ENCODE measurements at places on chromosomes 13 and 19.

DNA sequence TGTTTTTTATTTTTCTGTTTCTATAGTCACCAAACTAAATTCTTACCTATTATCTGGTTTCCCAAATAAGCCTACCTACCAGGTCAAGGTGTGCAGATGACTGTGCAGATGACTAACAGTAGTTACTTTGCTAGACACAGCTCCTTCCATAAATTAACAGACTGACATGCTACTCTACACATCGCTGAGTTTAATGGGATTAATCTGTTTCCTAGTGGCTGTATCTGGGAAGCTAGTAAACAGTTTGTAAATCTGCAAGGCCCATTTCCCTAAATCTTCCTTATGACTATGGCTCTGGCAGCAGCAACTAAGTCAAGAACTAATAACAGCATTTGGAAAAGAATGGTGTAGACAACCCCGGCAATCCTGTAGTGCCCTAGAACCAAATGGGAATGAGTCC lies 27.9 kb downstream of the MIPEP start:
- no peak for DNase-seq

GRCh38 chr19:18802354-18802753 lies 11.2 kb upstream of the COMP start:
- peak; percentile 65 for DNase-seq

DNA sequence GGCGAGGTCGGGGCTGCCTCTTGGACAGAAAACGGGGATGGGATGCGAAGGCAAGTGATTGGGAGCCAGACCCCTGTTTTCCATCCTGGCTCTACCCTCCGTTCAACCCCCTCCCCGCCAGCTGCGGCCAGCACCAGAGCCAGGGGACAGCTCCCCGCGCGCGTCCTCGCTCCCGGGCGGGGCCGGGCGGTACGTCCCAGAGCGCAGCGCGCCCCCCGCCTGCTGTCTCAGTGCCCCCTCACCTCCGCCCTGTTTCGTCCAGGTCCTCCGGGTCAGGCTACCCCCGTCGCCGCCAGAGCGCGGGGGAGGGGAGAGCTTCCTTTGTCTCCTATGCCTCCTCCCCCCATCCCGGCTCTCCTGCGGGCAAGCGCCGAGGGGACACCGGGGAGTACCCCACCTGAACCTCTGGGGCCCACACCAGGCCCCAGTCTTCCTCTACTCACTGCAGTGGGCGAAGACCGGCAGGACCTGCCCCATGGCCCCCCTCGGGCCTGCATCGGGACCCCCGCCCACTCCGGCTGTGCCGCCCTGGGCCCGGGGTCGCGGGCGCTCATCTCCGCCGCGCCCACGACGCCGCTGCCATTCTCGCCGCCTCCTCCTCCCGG lies 396 bp downstream of the RTN2 start:
- DNase-seq = peak; percentile 68

DNA sequence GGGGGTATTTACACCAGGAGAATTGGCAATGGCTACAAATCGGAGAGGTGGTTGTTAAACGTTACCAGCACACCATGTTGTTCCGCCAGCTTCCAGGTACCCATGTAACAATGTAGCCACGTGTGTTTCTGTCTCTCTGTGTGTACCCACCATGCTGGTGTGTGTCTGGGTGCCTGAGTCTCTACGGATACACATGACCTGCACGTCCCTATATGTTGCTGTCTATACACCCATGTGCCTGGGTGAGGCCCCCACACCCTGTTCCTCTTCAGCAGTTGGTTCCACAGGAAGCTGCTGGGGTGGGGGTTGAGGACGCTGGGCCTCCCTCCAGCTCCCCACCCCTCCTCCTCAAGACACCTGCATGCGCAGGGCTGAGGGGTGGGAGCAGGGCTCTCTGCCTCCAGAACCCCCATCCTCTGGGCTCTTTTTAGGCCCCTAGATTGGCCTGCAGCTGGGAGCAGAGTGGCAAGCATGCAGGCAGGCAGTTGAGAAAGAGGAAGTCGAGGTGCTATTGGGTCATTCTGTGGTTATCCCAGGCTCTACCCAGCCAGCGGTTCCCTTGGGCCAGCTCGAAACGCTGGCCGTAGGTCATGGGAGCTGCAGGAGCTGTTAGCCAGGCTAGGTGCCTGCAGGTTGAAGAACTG lies at the start of gene ARHGEF18:
Gene ARHGEF18 (plus strand): TSS at position 351 of the 644 bp plus-strand sequence. CDS start 13,954 bp downstream, outside the sequence.
- DNase-seq = no peak

DNA sequence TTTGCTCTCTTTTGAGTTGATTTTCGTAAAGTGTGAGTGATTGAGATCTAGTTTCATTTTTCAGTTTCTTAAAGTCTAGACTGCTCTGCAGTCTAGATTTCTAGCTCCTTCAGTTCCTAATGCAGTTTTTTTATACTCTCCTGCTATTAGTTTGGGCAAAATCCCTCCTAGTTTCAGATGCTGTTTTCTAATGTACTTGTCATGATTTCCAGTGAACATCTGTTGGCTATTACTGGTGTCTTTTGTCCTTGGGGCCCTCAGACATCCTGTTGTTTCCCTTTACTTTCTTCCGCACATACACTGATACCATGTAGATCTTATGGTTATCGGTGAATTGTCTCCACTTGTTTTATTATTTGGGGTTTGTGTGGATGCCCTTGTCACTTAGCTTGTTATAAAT lies 292.1 kb downstream of the TDRD3 start:
- no peak for DNase-seq

DNA sequence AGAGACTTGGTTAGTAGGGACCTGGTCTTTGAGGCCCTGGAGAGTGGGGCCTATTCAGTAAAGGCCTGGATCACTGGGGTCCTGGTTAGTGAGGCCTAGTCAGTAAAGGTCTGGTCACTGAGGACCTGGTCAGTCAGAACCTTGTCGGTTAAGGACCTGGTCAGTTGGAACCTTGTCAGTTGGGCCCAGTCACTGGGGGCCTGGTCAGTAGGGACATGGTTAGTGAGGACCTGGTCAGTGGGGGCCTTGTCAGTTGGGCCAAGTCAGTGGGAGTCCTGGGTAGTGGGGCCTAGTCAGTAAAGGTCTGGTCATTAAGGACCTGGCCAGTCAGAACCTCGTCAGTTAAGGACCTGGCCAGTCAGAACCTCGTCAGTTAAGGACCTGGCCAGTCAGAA lies 43.2 kb upstream of the TPM4 start:
- DNase-seq = no peak

DNA sequence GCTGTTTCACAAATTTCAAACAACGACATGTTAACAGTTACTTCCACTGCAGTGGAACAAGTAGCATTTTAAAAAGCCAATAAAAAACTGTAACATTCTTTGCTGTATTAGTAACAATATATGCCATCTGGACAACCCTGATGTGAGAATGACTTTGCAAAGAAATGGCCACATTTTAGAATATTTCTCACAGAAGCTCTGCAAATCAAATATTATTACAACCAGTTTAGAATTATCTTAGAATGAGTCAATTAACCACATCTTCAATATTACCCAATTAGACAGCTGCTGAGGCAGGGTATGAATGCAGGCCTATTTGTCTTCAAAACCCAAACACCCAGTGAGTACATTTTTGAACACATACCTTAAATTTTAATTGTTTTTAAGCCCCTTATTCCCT lies 3.2 kb downstream of the ZNF699 start:
- DNase-seq = no peak

GRCh38 chr19:28485292-28485691 lies 727.7 kb downstream of the UQCRFS1 start:
- no peak for DNase-seq

DNA sequence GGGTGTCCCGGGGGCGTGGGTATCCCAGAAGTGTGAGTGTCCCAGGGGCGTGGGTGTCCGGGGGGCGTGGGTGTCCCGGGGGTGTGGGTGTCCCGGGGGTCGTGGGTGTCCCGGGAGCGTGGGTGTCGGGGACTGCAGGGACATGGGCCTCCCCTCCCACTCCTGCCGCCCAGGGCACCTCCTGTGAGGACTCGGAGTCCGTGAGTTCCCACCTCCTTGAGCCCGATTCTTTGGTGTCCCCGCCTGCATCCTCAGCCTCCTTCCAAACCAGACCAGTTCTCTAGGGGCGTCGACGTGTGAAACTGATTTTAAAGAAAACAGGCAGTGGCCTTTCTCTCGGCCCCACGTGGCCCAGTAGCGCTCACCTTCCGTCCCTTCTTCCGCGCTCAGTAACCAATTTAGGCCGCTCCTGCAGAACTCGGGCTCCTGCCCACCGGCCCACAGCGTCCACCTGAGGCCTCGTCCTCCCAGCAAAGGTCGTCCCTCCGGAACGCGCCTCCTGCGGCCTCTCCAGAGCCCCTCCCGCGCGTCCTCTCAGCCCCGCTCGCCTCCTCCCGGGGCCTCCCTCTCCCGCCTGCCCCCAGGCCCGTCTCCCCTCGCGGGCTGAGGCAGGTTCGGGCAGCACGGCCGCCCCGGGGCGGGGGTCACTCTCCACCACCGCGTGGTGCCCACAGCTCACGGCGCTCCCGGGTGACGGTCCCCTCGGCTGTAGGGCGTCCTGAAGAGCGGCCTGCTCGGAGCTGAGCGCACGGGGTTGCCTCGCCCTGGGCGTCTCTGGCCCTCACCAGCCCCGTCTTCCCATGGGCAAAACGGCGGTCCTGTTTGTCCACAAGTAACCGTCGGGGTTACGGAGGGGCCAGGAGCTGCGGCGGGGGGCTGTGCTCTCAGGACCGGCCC lies 3.8 kb downstream of the F7 start:
- no peak for DNase-seq

DNA sequence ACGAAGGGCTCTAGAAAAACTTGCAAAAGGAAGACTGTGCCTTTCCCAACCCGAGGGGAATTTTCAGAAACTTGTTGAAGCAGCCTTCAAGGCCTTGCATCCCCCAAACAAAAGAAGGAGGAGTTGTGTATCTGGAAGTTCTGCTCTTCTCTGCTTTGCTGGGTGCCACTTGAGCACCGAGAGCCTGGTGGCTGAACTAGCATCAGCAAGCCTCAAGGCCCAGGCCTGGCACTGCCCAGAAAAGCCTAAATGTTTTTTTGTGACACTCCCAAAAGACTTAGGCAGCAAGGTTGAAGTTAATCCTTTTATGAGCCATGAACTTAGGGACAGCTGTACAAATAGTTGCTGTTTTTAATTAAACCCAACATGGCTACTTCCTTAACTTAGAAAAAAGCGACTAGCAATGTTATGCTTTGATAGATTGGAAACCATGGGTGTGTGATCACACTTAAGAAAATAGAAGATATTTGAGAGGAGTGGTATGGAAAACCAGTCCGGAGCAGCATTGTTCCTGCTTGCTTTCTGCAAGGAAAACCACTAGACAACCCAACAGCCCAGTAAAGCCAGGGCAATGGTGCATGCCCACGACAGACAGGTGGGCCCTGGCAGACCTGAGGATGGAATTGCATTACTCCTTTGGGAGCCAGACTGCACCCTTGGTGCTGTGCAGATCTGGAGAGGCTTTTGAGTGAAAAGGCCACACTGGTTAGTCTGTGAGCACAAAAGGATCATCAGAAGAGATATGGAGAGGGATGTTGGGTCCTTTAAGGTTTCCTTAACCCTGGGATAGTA lies 788 bp upstream of the DLEU7 start:
- DNase-seq = peak; percentile 94

- DNase-seq = peak; percentile 89
These were observed 13.3 kb upstream of the ISYNA1 start for GRCh38 chr19:18450931-18451836.

Data from SJCRH30 (cell line).